ENCODE measurements at places on chromosomes 6 and 20.

DNA sequence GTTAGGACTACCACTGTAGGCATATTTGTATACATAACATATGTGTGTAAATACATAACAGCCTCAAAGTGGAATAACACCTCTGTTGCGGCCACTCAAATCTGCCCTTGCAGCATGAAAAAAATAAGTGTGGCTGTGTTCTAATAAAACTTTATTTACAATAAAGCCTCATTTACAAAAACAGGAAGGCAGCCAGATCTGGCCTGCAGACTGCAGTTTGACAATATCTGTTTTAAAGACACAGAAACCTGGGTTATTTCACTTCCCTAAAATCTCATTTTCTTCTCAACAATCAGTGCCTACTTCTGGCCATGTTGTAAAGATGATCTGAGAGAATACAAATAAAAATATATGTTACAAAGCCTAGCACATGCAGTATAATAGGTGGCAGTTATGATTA is 53.9 kb upstream of the SCML4 start:
- no peak for DNase-seq

DNA sequence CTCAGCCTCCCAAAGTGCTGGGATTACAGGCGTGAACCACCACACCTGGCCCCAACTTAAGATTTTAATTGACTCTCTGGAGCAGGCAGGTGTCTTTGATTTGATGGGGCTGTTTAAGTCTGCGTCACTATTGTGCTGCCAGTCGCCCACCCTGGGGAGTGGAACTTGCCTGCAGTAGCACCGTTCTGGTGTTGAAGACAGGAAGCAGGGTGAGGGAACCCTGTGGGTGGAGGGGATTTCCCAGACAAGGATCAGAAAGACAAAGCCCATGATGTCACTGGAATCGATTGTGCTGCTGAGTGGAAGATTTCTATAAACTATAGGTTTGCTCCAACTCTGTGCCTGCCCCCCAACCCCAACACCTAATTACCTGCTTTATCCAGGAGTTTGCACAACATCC is 11.0 kb downstream of the ALDH8A1 start:
- DNase-seq, result peak; percentile 33

GRCh38 chr20:54017846-54018245 is 52.5 kb downstream of the BCAS1 start:
- DNase-seq, result no peak

- no peak for DNase-seq
These were observed 126.1 kb upstream of the RPS6KA2 start for GRCh38 chr6:166752928-166753721.

GRCh38 chr6:134398453-134398852 is 80.5 kb upstream of the SGK1 start:
- no peak for DNase-seq

GRCh38 chr20:54624706-54625390 is 149.5 kb downstream of the DOK5 start:
- DNase-seq, result no peak

GRCh38 chr20:51480507-51481270 is 61.8 kb downstream of the NFATC2 start:
- no peak for DNase-seq

DNA sequence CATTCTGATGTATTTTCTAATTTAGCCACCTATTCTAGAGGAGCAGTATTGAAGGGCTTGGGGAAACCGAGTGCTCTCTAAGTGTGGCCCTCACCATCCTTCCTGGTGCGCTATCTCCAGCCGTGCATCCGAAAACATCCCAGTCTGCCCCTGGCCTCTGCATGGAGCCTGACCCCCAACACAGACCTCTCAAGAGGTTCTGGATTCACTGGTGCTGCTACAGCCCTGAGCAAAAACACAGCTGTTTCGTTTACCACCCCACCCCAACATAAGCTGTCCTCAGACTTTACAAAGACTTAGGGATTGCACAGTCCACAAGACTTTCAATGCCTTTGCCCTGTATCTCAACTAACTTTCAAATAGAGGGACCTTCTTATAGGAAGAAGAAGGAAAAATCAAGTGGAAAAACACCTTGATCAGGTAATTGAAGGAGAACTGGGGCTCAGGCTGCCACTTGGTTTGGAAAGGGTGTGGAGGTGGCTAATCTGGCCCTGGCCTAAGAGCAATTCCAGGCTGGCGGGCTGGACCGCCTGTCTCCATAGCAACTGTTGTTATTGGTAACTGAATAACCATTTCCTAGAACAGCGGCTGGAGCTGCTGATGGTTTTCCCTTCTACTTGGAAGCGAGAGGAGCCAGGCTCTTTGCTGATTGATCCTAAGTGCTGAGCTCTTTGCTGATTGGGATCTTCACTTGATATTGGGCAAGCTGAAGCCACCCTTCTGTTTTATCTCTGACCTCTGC is 90.2 kb upstream of the TOX2 start:
- no peak for DNase-seq

DNA sequence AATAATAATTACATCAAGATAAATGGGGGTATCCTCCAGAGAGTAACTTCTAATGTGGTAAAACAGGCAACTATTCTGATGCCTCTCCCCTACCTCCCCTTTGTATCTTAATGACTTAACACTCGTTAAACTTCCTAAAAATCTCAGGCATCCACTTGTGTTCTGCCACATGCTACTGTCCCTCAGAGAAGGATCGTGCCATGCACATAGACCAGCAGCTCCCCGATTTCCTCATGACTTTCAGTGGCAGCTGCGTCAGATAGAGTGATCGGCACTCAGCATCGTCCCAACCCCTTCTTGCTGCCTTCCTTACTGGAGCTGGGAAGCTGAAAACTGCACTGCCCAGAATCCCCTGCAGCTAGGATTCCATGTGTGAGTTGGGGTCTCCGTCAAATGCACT is 32.1 kb downstream of the RIPOR2 start:
- no peak for DNase-seq

- DNase-seq, result no peak
These were observed 112.0 kb upstream of the MTHFD1L start for GRCh38 chr6:150753371-150754064.
